ENCODE measurements at places on chromosomes 3 and 15.
A peak's percentile ranks its signal among the peaks of the same experiment; 100 is the strongest.

- DNase-seq: peak; percentile 30
Observed at GRCh38 chr15:90143166-90143655, 40.9 kb upstream of the IDH2 start.

GRCh38 chr3:127288921-127289705 lies 1.3 kb upstream of the PRR20G start:
- DNase-seq: no peak

GRCh38 chr15:52559022-52559421 lies 9.8 kb downstream of the ARPP19 start:
- DNase-seq: no peak

DNA sequence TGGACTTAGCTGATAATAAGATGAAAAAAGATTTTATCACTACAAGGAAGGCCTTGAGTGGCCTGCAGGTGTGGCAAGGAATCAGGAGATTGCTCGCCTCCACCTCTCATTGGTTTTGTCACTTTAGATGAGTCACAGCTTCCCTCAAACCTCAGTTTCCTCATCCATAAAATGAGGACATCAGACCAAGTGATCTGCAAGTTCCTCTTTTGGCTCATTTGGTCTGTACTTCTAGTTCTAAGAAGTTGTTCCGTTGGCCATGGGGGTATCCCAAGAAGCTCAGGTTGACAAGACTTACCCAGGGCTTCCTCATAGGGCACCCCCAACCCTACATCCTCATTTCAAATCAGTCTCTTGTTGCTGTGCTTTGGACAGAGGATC lies 254.1 kb downstream of the UACA start:
- DNase-seq: no peak

GRCh38 chr15:96332637-96333121 lies 2.2 kb downstream of the NR2F2 start:
- DNase-seq: no peak

DNA sequence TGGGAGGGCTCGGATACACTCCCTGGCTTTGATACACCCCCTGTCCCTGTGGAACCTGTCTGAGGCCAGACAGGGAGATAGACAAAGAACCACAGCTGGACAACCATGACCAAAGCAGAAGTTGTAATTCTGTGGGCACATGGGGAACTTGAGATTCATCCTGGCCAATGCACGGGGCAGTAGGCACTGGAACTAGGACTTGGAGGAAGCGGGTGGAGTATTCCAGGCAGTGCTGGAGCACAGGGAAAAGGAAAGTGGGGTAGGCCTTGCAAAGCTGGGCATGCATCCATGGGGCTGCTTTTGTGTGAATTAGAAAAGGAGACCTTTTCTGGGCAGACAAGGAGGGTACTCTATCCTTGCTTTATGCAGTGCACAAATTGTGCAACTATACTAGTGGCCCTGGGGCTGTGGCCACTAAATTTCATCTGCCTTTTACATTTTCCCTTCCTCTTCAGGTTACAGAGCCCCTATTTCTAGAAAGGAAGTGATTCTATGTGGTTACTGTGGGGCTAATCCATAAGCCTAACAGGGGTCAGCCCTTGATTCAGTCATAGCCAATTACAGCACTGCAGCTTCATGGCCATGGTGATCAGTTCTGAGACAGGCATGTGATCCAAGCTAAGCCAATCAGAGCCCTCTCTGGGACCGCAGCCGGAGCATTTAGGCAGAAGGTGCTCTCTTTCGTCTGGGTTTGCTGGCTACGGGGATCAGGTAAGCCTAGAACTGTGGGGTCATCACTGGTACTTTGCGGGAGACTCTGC lies 21.0 kb downstream of the CRABP1 start:
- DNase-seq: no peak

DNA sequence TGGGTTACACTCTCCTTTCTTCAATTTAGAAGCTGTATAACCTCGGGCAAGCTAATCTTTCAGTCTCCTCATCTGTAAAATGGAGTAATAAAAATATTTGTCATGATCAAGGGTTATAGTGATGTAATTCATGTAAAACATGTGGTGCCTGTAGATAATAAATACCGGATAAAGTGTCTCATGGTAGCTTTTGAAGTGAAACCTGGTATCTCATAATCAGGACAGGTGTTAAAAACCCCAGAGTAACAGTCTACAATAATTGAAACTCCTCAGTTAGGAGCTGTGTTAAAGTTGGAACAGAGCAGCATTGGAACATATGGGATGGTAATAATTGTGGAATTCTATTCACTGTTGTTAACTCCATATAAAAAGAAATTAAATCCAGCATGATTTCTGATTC lies 884 bp upstream of the KNL1 start:
- no peak for DNase-seq

GRCh38 chr15:60421544-60421943 lies 23.8 kb upstream of the ANXA2 start:
- DNase-seq: no peak

DNA sequence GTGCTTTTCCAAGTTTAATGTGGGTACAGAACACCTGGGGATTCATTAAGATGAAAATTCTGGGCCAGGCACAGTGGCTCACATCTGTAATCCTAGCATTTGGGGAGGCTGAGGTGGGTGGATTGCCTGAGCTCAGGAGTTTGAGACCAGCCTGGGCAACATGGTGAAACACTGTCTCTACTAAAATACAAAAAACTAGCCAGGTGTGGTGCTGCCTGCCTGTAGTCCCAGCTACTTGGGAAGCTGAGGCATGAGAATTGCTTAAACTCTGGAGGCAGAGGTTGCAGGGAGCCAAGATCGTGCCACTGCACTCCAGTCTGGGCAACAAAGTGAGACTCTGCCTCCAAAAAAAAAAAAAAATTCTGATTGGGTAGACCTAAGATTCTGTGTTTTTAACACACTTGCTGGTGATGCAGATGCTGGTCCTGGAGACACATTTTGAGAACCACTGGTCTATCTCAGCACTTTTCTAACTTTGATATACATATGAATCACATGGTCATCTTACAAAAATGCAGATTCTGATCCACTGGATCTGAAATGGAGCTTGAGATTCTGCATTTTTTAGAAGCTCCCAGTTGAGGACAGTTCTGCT lies 223.8 kb upstream of the SATB1 start:
- no peak for DNase-seq

DNA sequence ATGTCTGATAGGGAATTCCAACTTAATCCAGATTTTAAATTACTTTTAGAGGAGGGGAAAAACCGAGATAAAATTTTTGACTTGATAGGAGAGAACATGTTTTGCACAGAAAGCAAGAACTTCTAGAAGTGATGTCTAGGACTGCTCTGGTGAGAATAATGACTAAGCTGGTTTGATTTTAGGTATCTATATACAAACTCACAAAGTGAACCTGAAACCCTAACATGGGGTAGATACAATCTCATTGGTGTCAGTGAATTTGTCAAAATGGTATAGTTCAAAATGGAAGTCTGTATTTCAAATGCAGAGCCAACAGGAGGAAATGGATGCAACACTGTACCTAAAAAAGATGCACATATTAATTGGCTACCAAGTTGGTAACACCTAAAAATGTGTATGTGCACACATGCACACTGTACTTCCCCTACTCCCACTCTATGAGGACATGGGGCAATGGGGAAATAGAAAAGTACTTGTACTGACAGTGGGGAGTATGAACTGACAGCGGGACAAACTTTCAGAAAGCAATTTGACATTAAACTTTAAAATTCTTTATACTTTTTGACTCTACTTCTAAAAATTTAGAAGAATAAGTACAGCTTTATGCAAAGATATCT lies 53.0 kb downstream of the NR1I2 start:
- DNase-seq: no peak

GRCh38 chr15:69127306-69127705 lies 33.1 kb upstream of the GLCE start:
- no peak for DNase-seq

DNA sequence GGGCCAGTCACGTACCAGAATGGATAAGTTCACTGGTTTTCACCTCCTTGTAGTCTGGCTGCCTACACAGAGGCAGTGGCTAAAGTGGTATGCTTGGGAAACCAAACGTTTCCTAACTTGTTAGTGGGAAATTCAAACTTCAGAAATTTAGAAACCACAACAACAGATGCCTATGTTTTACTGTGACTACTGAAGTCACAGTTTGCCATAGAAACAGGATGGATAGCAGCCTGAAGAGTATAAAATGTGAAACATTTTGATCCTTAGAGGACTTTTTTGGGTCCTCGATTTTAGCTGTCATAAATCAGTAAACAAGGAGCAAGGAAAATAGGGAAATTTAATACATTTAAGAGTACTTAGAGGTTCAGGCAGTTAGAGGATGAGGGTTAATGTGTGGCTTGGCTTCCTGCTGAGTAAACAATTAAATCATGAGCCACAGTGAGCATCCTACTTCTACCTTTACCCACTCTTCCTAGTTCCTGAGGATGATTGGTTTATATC lies 48.6 kb downstream of the CMSS1 start:
- no peak for DNase-seq

DNA sequence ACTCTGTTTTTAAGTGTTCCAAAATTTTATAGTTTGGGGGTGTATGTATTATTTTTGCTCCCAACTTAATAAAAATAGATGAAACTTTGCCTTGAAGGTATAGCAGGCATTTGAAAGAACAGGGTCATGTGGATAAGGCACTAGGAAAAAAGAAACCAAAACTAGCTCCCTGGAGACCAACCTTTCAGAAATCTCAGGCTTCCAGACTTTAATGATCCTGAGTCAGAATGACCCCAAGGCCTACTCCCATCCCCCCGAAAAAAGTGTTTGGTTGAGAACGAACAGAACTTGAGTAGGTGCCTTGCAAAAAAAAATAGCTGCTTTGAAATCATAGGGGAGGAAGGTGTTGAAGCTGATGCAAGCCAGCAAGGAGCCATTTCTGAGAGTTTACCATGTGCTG lies 309.5 kb downstream of the THSD4 start:
- no peak for DNase-seq

- no peak for DNase-seq
Observed at GRCh38 chr15:62124973-62125303, 40.1 kb downstream of the C2CD4B start.

GRCh38 chr15:73599934-73600333 lies 33.3 kb downstream of the NPTN start:
- no peak for DNase-seq

DNA sequence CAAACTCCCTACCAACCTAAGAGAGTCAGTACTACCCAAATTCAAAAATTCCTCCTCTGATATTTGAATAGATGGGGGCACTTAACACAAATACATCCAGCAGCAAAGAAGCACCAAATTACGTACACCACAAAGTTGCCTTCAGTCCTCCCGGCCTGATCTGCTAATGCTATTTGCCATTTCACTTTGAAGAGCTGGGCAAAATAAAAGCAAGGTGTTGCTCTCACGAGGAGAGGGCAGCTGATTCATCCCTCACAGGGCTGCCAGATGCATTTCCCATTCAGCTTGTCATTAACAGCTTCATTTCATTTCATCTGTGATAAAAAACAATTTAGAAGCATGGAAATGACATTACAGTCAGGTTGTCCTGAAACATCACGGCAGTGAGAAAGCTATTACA lies 283.4 kb upstream of the VEPH1 start:
- no peak for DNase-seq

- DNase-seq: no peak
Observed at GRCh38 chr3:12840591-12841148, 695 bp downstream of the RPL32 start.

DNA sequence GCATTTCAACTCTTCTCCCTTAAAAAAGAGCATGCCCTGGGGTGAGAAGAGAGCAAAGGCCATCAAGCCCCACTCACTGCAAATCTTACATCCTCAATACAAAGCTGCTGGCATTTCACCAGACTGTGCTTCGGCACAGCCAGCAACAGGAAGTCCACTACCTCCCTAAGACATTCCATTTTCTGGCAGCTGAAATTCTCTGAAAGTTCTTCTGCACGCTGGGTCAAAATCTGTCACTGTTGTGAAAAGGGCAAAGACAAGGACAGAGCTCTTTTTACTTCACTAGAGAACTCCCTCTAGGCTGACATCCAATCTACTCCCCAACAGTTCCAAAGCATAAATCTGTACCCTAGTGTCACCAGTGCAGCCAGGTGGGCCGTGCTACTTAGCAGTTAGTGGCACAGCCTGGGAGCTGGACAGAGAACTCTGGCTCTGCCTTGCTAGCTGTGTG lies 6.3 kb downstream of the MTMR10 start:
- no peak for DNase-seq

GRCh38 chr3:42210726-42211125 lies 55.3 kb downstream of the CCK start:
- no peak for DNase-seq

DNA sequence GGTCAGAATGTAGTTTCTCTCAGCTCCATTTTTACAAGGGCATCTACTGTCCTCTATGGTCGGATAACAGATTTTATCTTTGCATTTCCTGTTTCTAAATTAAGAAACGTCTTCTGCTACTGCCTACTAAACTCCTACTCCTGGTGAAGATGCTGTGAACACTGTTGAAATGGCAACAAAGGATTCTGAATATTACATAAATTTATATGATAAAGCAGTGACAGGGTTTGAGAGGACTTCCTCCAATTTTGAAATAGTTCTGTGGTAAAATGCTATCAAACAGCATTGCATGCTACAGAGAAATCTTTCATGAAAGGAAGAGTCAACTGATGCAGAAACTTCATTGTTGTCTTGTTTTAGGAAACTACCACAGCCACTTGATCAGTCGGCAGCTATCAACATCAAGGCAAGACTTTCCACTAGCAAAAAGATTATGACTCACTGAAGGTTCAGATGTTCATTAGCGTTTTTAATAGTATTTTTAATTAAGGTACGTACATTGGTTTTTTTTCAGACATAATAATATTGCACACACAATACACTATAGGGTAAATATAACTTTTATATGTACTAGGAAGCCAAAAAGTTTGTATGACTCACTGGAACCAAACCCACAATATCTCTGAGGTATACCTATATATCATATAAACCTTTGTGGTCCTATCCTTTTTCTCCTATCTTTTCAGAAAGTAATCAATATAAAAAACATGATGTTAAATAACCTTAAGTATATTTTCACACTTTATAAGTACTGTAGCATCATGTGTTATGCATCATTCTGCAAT lies 156.1 kb downstream of the STAG1 start:
- no peak for DNase-seq

DNA sequence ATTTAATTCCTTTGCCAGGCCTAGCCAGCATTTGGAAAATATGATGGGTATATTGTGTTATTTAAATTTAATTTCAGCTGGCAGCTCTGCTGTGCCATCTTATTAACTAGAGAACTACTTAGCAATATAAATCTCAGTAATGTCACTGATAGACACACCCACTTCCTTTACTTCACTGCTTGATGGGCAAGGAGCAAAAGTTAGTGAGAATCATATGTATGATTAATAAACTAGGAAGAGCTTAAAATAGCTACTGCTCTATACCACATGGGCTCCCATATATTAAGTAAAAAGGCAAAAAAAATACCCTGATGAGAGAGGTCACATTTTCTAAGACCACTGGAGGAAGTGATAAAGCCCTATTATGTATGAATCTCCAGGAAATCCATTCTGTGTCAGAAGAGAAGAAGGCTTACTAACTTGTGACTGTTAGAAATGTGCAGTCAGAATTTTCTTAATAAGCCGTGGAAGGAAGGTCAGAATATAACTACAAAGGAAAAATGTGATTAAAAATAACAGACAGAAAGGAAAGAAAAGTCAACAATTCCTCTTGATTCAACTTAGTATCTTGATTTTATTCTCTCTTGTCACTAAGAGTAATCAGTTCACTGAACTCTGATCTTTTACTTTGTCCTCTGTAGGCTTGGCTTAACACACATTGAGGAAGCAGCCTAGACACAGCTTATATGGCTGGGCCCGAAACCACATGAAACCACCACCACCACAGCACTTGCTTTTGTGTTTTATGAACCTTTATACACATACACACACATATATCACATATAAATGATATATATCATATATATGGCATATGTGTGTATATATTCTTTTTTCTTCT lies 1233.9 kb upstream of the ALCAM start:
- DNase-seq: no peak

Measured in activated CD8-positive, alpha-beta memory T cell treated with anti-CD3 and anti-CD28 coated beads for 48 hours (primary cell).